ENCODE measurements at places on chromosomes 1 and 21.

GRCh38 chr1:222777977-222778376 is 36.9 kb upstream of the DISP1 start:
- no peak for DNase-seq

DNA sequence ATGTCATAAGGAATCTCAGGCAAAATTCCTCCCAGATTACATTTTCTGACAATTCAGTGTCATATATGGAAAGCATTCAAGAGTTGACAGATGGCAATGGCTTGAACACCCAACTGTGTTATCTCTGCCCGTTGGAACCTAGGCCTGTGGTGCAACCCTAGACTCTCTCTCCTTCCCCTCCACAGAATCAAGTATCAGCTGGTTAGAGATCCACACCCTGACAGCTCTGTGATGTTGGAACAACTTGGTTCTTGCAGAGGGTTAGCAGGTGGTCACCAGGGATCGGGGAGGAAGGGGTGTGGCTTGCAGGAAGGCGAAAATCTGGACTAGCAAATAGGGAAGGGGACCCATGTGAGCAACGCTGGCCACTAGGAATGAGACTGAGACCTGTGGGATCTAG is 26.3 kb downstream of the PCSK9 start:
- DNase-seq, result no peak

DNA sequence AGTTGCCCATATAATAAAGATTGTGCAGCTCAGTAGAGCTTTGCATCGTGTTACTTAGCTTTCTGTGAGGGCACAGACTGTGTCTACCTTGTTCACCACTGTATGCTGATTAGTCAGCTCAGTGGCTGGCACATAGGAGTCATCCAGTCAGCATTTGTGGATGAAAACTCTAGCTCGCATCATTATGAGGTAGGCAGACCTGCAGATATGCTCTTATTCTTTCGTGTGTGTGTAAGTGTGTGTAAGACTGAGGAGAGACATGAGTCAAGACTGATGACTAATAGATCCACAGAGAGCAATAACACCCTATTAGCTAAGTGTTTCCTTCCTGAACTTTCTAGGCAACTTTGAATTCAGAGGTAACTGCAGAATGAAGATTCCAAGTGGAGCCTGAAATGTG is 17.1 kb downstream of the TTF2 start:
- DNase-seq, result no peak

DNA sequence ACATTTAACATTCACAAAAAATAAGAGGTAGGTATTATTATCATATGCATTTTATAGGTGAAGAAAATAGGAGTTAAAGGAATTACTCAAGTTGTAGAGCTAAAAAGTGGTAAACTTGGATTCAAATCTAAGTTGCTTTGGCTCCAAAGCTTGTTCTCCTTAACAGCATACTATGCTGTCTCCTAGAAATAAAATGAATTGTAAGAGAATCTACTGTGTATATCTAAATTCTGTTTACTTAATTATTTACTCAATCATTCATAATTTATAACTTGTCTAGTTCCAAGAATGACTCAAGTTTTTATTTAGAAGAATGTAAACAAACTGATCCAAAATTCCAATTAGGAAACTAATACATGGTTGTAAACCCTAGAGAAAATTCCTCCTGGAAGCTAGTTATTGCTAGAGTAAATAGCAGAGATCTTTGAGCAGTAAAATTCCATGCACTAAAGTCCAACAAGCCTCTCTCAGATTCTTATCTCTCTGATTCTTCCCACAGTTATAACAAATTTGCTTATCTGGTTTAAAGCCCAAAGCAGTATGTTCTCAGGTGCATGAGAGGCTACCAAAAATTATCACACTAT is 132.5 kb upstream of the DPT start:
- no peak for DNase-seq

- no peak for DNase-seq
Observed at GRCh38 chr1:21534674-21535378, 25.6 kb downstream of the ALPL start.

GRCh38 chr1:2112280-2112701 is 62.1 kb downstream of the PRKCZ start:
- no peak for DNase-seq

GRCh38 chr1:22612671-22613571 is 23.5 kb upstream of the C1QA start:
- no peak for DNase-seq

GRCh38 chr1:28582248-28582615 is 9.8 kb upstream of the RAB42 start:
- no peak for DNase-seq

GRCh38 chr1:20153000-20153418 is 13.9 kb downstream of the PLA2G2F start:
- DNase-seq, result no peak

- DNase-seq, result no peak
Observed at GRCh38 chr1:57254022-57254421, 169.8 kb downstream of the DAB1 start.

DNA sequence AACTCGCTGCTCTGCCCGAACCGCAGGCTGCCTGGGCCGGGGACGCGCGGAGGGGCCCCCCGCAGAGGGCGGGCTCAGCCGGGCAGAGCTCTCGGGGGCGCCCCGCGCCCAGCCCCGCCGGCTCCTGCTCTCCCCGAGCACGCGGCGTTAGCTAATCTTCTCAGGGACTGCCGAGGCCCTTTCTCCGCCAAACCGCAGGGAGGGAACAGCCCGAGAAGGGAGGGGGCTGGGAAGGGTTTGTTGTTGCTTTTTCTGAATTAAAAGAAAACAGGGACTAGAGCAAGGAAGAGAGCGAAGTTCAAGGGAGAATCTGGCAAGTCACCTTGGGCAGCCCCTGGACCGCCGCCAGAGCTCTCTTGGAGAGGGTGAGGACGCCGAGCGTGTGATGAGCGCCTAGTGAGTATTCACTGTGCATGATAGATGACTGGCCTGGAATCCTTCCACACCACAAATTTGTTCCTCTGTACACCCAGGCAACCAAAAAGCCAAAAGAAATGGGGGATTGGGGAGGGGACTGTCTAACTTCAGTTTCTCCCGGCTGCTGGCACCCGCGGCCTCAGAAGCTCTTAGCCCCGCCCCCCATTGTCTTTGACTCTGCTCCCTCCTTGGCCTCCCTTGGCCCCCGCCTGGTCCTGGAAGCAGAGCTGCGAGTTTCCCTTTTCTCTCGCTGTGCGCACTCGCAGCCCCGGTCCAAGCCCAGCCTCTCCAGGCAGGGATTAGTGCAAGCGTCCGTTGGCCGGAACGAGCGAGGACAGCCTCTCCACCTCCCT is 19.7 kb upstream of the LMX1A start:
- no peak for DNase-seq

DNA sequence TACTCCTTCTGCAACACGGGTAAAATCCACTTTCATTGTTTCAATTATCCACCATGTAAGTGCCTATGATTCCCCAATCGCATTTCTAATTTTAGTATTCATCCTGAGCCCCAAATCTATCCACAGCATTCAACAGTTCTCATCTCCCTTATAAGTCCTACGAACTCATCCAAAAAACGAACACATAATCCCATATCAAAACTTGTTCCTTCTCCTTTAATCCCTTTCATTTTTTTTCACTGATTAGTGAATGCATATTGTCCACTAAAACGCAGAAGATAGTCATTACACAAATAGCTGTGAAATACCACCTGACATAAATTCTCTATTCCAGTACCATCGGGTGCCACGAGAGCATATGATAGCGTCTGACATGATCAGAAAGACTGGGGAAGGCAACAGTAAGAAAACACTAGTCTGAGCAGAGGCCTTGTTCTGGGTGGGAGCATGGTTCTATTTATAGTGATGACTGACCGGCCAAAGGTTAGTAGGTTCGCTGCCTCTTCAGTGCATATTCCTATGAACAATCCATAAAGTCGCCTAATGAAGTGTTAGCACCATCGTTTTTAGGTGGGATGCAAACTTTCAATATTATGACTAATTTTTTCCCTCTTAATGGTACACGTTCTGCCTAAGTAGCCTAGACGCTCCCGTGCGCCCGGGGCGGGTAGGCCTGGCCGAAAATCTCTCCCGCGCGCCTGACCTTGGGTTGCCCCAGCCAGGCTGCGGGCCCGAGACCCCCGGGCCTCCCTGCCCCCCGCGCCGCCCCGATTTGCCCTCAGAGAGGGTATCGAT is 648 bp downstream of the ATP5PF start:
- DNase-seq, result no peak

DNA sequence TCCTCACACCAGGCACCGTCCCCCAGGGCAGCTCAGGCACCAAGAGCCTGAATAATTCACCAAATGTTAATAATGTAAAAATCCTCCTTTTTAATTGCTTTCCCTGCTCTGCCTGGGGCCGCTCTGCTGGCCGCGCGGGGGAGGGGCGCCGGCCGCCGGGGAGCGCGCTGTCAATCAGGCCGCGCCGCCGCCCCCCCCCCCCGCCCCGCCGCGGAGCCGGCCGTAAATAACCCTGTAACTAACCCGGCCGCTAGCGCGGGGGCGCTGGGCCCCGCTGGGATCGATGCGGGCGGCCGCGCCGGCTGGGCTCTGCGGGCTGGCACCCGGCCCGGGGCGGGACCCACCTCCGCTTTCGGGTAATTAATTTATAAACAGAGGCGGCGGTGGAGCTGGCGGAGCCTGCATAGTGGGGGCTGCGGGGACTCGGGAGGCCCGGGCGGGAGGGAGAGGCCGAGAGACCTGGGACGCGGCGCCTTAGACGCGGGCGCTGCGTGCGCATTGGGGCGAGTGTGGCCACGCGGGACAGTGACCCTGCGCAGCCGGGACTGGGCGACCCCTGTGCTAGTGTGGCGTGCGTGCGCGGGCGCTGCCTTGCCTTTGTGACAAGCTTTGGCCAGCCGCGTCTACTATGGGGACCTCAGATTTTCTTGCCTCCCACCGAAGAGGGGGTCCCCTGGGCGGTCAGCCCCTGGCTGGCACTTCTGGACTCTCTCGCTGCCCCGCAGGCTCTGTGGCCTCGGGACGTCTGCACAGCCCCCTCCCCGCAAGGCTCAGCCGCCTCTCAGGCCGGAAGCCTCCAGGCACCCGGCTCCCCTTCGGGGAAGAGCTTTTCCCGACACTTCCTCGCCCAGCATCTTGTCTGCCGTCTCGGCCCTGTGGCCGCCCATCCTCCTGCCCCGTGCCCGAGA is 16.6 kb downstream of the SAMD11 start:
- no peak for DNase-seq

GRCh38 chr1:117659550-117660270 is 53.9 kb downstream of the TENT5C start:
- no peak for DNase-seq

DNA sequence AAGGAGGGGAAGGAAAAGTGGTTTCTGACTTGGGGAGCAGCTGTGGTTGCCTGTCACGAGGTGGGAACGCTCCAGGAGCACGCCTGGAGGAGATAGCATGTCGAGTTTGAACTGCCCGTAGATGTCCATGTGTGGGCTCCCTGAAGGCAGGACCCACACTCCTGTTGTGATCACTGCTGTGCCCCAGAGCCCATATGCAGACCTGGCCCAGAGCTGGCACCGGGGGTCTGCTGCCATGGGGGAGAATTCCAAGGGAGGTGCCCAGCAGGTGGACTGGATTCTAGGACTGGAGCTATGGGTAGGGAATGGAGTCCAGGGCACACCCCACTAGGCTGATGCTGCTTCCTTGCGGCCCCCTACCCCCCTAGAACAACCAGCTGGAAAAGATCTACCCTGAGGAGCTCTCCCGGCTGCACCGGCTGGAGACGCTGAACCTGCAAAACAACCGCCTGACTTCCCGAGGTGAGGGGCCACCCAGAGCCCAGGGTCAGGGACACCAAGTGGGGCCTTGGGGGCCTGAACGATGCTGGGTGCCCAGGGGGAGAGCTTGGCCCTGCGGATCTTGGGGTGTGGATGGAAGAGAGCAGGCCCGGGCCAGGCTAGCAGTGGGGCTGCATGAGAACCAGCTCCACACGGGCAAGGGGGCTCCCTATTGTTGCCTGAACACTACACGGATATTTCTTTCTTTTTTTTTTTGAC is 9.3 kb downstream of the PODN start:
- DNase-seq, result peak; percentile 17

DNA sequence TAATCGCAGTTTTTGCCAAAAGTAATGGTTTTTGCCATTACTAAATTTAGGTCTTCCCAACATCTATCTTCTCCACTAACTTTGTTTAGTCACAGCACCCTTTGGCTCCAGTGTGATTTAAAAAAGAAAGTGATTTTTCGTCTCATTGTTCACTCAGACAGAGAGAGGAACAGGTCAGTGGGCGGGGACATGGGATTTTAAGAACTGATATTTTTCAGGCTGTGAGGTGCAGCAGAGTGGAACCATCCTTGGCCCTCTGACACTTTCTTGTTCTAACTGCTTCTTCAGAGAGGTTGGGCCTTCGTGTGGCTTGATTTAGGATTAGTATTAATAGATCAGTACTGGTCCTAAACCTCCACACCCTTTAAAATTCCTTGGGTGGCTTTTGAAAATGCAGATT is 38.8 kb downstream of the CASQ2 start:
- no peak for DNase-seq

GRCh38 chr1:93667642-93668041 is 14.0 kb downstream of the BCAR3 start:
- no peak for DNase-seq

GRCh38 chr1:10965546-10966226 is 46.8 kb upstream of the TARDBP start:
- DNase-seq, result no peak

DNA sequence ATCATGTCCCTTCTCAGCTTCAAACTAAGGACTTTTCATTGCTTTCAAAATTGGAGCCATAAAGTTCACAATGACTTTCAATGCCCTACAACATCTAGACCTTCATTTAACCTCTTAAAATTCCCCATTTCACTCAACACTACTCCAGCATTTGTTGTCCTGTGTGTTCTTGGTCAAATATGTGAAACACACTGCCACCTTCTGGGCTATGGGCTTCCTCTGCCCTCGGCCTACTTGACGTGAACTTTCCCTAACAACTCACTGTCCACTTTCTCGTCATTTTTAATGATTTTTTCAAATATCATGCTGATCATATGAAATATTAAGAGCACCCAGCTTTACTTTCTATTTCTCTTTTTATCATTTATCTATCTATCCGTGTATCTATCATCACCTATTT is 2018.4 kb downstream of the NCAM2 start:
- DNase-seq, result no peak

DNA sequence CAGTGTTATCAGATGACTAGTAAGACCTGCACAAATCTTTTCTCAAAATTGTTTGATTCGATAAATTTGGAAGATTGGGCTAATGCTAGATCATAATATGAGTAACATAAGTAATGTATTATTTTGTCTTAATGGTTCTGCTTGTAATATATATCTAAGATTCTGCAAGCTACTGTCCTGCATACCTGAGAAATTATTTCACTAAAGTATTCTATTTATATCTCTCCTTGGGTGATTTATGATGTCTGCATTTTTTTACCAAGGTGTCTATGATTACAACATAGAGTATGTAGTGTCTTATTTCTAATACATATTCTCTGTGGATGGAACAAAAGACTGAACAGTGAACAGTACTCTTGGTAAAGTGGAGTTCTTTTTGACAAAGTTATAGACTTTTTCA is 166.6 kb downstream of the CLEC20A start:
- no peak for DNase-seq

GRCh38 chr1:2269193-2269921 is 41.2 kb downstream of the SKI start:
- DNase-seq, result no peak

GRCh38 chr1:209643285-209644020 is 8.8 kb downstream of the LAMB3 start:
- no peak for DNase-seq

- DNase-seq, result no peak
Observed at GRCh38 chr1:241077386-241078147, 279.4 kb downstream of the RGS7 start.

GRCh38 chr1:115640384-115640783 is 1.4 kb upstream of the VANGL1 start:
- no peak for DNase-seq

- DNase-seq, result no peak
Observed at GRCh38 chr1:93967306-93967705, 58.1 kb upstream of the GCLM start.

- no peak for DNase-seq
Observed at GRCh38 chr21:31898933-31899630, 26.3 kb downstream of the HUNK start.

Measured in activated CD4-positive, CD25-positive, alpha-beta regulatory T cell treated with anti-CD3 and anti-CD28 coated beads, Interleukin-2, amount 50 U/mL, for 72 hours (primary cell).